Mammary epithelial cell (primary cell): ENCODE measurements at places on chromosomes 13 and 19. TPM values are rescaled to one million over a fixed set of nuclear protein-coding genes. Genes with fewer than 3 reads are reported as not detected.

DNA sequence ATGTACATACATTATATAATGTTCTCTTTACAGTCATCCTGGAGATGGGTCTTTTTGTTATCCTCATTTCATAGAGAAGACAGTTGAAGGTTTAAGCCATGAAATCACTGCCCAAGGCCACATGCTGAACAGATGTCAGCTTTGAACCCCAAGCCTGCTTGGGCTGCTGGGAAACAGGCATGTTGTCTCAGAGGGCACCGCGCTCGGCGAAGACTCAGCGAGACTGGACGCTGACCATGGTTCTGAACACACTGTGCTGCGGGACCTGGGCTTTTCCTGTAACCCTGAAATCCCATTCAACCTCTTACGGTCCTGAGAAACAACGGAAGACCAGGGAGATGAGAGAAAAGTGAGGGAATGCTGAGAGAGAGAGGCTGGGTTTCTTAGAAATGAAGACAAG lies 27.3 kb downstream of the LRFN3 start:
- DNase-seq = peak; percentile 39

DNA sequence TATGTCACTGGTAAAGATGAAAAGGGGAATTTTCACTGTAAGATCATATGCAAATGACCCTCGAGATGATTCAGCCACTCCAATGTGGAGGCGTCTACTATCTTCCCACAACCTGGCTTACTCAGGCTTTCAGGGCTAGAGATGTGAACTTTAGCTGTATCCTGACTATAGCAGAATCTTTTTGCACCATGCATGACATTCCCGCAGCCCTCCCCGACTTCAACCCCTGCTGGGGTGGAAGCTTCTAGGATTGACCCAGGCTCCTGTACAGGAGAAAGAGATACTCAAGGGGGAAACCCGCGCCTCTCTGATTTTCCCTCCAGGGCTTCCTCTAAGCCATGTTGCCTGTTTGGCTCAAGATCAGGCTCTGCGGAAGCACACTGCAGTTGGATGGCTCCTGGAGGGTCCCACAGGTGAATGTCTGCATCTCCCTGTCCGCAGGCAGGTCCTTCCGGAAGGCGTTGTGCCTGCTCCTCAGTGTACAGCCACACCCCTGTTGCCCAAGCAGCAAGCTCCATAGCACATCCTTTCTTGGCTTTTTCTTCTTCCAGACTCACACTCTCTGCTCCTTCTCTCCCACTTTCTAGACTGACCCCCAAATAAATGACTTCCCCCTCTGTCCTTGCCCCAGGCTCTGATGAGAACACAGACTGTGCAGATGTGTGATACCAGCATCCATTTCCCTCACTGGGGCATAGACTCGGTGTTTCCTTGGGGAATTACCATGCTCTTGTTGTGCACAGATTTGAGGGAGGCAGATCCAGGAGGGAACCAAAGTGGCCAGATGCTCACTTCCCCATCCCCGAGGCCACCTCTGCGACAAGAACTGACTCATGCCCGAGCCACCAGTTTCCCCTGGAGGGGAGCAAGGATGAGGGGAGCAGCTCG lies 29.1 kb upstream of the POP4 start:
- peak; percentile 43 for DNase-seq

DNA sequence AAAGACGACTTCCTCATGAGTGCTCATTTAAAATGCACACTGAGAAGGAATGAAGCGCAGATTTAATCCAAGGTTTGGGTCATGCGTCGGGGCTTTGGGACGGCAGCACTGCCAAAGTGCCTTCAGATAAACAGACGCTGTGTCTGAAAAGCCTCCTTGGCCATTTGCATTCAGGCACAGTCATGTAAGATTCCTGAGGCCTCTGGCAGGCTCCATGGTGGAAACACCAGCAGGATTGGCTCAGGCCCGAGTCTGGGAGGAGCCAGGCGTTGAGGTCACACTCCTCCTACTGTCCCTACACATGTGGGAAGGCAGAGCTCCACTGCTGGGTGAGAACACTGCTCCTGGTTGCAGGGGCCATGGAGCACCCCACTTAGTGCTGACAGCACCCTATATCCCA lies 113.3 kb upstream of the KL start:
- DNase-seq = no peak

GRCh38 chr13:83796364-83796763 lies 85.9 kb downstream of the SLITRK1 start:
- DNase-seq = no peak

ACP7 gene
- 1.3 TPM for polyA plus RNA-seq
